ENCODE measurements at places on chromosomes 6 and 20. TPM values are rescaled to one million over a fixed set of nuclear protein-coding genes. Genes with fewer than 3 reads are reported as not detected.

DNA sequence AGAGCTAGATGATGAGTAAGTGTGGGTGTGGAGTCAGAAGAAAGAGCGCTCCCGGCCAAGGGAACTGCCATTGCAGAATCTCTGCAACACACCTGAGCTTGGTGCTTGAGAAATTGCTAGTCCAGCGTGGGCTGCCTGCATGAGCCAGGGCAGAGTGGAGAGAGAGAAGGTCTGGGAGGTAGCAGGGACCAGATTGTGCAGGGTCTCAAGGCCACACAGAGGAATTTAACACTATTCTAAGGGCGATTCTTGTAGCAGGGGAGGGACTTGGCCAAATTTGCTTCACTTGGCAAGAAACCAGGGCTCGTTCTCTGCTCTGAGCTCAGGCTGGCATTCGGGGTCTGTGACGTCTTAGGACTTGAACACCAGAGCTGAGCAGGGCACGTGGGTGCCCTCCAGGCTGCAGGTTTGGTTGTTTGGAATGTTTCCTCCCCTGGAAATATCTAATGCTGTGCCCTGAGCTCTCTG lies 53.5 kb downstream of the BCAS4 start:
- DNase-seq = peak; percentile 34

DNA sequence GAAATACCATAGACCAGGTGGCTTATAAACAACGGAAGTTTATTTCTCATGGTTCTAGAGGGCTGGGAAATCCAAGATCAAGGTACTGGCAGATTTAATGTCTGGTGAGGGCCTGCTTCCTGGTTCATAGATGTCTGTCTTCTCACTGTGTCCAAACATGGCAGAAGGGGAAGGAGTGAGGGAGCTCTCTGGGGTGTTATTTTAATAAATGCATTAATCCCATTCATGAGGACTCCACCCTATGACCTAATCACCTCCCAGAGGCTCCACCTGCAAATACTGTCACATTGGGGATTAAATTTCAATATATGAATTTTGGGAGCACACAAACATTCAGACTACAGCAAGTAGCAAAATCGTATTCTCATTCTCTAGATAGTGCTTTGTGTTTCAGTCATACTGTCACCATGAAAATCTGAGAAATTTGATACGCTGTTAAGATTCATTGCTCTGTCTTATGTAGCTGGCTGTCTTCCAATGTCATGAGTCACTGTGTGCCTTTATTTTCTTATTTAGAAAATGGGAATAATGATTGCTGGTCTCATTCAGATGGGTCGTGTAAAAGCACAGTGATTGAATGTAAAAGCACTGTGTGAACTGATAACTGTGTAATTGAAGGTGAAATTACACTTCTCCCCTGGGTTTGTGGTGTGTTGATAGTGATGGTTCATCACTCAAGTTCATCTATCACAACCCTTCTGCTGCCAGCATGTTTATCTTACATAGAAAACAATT lies 8.9 kb upstream of the ERVFRD-1 start:
- DNase-seq = no peak

- no peak for DNase-seq
Measured at GRCh38 chr20:53176134-53176533, 204.0 kb downstream of the TSHZ2 start.

GRCh38 chr6:14981960-14982359 lies 263.9 kb upstream of the JARID2 start:
- no peak for DNase-seq

DNA sequence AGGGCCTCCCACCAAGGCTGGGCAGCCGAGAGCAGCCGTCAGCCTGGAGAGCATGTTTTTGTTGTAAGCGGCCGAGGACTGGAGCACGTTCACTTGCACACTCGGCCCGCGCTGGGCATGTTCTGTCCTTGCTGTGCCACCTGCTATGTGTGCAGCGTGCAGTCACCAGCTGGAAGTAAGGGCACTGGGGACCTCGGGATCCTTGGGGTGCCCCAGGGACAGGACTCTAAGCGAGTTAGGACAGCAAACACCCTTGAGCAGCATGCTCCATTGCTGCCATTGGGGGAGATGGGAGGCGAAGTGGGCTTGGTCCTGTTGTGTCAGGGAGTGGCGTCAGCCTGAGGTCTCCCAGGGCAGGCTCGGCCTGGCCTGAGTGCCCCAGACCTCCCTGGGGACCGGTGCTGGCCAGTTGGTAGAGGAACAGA lies 18.6 kb downstream of the DYNLT1 start:
- DNase-seq = no peak

GRCh38 chr6:41306187-41306854 lies 19.8 kb upstream of the TREM1 start:
- DNase-seq = peak; percentile 40

GRCh38 chr20:23086931-23087411 lies 847 bp upstream of the CD93 start:
- DNase-seq = no peak

DNA sequence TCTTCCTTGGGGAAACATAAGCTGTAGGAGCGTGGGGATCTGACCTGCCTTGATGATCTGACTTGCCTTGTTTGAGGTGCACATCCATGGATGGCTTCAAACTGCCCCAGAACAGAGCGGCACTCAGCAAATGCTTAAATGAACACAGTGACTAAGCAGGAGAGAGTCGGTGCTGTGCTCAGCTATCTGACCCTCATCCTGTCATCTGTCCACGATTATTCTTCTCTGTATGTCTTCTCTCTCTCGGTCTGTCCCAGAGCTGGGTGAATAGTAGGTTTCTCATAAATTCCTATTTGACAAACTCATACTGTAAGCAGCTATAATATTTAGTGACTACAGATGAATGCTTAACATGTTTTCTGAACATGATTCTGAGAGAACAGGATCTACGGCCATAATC lies 37.3 kb downstream of the TRAM2 start:
- DNase-seq = no peak

DNA sequence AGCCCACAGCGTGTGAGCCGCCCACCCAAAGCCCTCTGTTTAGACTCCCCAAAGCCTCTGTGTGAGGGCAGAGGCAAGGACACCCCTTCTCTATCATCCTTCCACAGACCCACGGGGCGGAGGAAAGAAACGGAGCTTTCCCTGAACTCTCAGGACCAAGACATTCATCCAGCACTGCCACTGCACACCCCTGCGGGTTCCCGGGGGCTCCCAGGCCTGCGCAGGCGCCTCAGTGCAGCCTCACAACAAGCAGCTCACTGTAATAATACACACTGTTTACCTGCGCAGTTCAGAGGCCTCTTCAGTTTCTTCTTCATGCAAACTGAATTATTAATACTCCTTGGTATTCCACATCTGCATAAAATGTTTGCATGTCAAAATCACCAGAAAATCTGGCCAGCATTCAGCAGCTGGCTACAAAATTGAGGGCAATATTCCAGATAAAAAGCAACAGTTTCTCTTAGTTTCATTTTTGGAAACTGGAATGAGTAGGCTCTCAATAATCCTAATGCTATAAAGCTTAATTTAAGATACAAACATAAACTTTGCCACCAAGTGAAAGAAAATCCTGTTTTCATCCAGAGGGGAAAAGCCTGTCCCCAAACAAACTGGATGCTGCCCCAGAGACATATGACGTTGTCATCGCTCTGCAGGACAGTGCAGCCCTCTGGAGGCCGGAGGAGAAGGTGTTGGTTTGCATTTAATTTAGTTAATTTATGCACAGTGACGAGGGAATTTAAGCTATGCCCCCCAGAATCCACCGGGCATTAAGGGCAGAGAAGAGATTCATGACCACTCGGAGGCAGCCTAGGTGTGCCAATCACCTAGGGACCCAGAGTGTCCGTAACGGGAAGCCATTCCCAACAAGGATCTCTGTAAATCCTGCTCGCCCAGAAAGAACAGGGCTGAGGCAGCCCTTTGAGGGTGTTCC lies 45.3 kb downstream of the NINL start:
- no peak for DNase-seq

GRCh38 chr6:108714766-108715414 lies 133.3 kb upstream of the ARMC2 start:
- DNase-seq = no peak

GRCh38 chr20:45058168-45058850 lies 42.6 kb downstream of the KCNS1 start:
- no peak for DNase-seq

DNA sequence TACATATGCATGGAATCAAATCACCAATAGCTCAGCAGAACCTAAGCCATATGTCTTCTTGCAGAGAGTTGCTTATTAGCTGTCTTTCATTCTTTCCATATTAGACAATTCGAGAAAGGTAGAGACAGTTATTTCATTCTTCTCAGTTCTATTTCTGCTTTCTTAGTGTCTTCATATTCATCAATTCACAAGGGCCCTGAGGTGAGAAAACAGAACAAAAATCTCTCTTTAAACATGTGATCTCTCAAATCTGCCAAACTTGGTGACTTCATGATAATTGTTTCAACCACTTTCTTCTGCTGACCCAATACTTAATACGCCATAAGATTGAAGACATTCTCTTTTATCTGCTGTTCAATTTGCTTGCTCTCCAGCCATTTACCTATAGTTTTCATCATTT lies 229.7 kb upstream of the MARCKS start:
- DNase-seq = no peak

GRCh38 chr6:31049518-31049917 lies 39.2 kb downstream of the MUC22 start:
- no peak for DNase-seq

GRCh38 chr6:131492932-131493573 lies 80.0 kb upstream of the ARG1 start:
- DNase-seq = no peak

- DNase-seq = no peak
Measured at GRCh38 chr6:145809785-145810184, 4.8 kb downstream of the FBXO30 start.

- DNase-seq = no peak
Measured at GRCh38 chr6:169048185-169048864, 205.3 kb downstream of the THBS2 start.

GRCh38 chr20:17466641-17467040 lies 64.5 kb downstream of the BFSP1 start:
- DNase-seq = no peak

GRCh38 chr20:33602826-33603590 lies 59.1 kb upstream of the C20orf144 start:
- DNase-seq = no peak

- no peak for DNase-seq
Measured at GRCh38 chr20:43909720-43910119, 4.9 kb upstream of the TOX2 start.

The ADGRB3 gene
- 2.0 TPM for total RNA-seq

The RAET1L gene
- total RNA-seq = not detected

The TRIM31 gene
- total RNA-seq = 3.1 TPM

The INSM1 gene
- not detected for total RNA-seq

The EYA2 gene
- total RNA-seq = 2.1 TPM

The RBPJL gene
- total RNA-seq = 0.26 TPM

The GSTA1 gene
- 382 TPM for total RNA-seq

The CASS4 gene
- total RNA-seq = 2.0 TPM

The CCN6 gene
- not detected for total RNA-seq

The CTAGE9 gene
- total RNA-seq = 0.09 TPM

Data from mucosa of gallbladder (tissue), 1 donor.